Activated naive CD8-positive, alpha-beta T cell treated with anti-CD3 and anti-CD28 coated beads, Interleukin-2, amount 50 U/mL, for 16 hours (primary cell): ENCODE measurements at places on chromosomes 1 and 21.

- DNase-seq: no peak
Observed at GRCh38 chr1:118958937-118959631, 29.1 kb downstream of the TBX15 start.

- no peak for DNase-seq
Observed at GRCh38 chr1:232421143-232421796, 208.7 kb downstream of the SIPA1L2 start.

- DNase-seq: no peak
Observed at GRCh38 chr21:29082046-29082815, 8.8 kb upstream of the CCT8 start.

DNA sequence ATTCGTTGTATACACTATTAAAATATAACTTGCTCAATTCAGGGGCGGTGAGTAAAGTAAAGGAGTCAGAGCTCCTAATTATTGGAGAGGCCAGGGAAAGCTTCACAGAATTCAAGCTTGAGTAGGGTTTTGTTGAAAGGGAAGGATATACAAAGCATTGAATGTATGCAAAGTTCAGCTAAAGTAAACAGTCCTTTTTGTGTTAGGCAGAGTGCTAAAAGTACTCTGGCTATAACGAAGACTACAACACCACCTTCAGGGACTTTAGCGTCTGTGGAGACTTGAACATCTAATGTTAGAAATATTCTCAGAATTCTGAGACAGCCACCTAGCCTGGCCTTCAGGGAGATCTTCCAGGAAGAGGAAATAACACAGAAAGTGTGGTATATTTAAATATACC, 1.1 kb downstream of the FALEC start:
- DNase-seq: no peak

DNA sequence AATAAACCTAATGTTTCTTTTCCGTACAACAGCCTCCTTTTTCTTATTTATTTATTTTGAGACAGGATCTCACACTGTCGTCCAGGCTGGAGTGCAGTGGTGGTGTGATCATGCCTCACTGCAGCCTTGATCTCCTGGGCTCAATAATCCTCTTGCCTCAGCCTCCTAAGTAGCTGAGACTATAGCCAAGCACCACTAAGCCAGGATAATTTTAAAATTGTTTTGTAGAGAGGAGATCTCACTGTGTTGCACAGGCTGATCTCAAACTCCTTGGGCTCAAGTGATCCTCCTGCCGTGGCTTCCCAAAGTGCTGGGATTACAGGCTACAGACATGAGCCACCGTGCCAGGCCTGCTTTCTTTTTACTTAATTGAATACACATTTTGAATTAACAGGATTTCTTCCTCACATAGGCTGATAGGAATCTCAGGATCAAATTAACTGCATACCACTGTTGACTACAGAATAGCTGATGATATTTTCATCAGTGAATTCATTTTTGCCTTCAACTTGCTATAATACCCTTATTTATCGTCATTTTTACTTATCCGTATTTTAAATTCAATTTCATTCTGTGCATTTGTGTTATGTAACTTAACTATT, 2010.5 kb downstream of the NCAM2 start:
- no peak for DNase-seq

DNA sequence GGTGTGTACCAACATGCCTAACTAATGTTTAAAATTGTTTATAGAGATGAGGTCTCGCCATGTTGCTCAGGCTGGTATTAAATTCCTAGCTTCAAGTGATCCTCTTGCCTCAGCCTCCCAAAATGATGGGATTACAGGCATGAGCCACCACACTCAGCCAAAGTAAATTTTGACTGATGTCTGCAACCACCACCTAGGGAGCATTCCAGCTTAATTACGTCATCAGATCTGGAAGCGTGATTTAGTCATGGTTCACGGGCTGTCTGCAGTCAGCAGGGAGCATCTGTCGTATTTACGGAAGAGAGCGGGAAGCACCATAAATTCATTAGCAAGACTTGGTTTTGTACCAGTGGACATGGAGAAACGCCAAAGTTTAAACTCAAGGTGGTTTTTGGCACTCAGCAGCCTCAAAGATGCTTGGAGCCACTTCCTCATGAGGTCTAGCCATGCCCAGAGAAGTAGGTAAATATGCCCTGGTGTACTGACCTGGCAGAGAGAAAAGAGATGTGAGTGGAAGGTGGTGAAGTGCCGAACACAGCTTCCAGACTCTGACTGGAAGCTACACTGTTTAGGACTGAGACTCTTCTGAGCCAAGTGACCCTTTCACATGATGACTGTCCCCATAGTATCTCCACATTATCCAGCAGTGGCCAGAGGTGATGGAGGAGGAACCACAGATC, 60.8 kb upstream of the SLC35F3 start:
- DNase-seq: no peak

DNA sequence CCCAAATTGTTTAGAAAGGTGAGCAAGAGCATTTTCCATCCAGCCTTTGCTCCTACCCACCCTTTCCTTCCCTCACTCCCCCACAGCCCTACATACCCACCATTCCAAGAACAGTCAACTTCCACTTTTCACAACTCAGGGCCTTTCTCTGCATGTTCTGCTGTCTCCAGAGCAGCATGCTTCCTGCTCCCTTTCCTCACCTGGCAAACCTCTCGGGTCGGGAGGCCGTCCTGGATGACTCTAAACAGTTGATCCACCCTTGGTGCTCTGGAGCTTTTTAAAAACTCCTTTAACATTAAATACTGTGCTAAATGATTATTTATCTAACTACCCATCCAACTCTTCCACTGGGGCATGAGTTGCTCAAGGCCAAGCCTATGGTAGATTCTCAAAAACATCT, 200.6 kb downstream of the SETD4 start:
- DNase-seq: no peak

DNA sequence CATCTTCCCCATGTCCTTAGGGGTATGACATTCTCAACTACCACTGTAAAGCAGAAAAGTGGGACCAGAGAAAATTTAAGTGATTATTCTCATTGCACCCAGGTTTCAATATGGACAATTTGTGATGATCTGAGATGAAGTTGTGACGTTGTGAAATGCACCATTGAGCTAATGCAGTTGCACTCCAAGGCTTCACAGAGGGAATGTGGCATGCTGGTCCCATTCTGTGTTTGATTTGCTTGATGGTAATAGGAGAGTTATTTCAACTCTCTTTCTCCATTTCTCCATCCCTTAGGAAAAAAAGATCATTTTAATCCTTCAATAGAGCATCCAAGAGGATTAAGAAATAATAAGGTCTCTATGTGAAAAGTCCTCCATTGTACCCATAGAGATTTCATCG, 136.6 kb downstream of the SLC30A10 start:
- DNase-seq: no peak

GRCh38 chr1:91781371-91781825, 104.6 kb downstream of the TGFBR3 start:
- no peak for DNase-seq

- no peak for DNase-seq
Observed at GRCh38 chr1:36359911-36360550, 25.7 kb downstream of the STK40 start.

DNA sequence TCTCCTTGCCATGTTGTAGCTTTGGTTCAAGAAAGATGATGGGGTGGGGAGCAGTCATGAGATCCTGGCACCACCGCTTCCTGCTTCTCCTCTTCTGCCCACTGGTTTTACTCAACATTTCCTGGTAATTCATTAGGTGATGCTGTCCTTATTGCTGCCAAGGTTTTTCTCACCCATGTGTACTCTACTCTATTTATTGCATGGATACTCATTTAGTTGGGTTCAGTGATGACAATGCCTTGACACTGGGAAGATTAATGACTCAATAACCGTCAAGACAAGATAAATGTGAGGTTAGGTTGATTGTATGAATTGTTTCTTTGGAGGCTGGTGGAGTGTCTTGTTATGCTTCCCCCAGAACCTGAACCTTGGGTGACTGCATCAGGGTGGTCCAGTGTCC, 484.2 kb downstream of the SIPA1L2 start:
- DNase-seq: no peak

- no peak for DNase-seq
Observed at GRCh38 chr1:154520333-154520732, 18.1 kb upstream of the SHE start.

GRCh38 chr1:9920606-9921005, 10.5 kb upstream of the CTNNBIP1 start:
- no peak for DNase-seq
